ENCODE measurements at places on chromosomes 3 and 15.

DNA sequence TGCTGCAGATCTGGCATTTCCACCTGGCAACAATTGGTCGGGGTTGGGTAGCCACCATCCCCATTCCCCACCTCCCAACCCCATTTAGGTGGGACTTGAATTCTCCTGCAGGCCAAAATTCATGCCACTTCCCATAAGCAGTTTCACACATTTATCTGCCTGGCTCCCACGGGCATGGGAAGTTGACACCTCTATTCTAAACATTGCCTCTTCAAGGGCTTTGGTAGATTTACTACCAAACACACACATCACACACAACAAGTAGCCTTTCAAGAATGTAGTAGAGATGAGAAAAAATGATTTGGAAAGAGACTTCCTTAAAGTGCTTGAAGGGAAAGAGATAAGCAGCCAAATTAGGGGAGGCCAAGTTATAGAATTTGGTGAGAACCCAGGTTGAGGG lies 30.9 kb downstream of the ZBTB38 start:
- DNase-seq: no peak

DNA sequence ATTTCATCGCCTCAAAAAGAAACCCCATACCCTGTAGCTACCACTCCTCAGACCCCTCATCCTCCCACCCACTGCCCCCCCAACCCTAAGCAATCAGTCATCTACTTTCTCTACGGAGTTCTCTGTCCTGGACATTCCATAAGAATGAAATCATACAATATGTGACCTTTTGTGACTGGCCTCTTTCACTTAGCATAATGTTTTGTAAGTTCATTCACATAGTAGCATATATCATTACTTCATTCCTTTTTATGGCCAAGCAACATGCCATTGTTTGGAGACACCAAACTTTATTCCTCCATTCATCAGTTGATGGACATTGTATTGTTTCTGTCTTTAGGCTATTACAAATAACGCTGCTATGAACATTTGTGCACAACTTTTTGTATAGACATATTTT lies 64.2 kb downstream of the TNIK start:
- DNase-seq: peak; percentile 53

DNA sequence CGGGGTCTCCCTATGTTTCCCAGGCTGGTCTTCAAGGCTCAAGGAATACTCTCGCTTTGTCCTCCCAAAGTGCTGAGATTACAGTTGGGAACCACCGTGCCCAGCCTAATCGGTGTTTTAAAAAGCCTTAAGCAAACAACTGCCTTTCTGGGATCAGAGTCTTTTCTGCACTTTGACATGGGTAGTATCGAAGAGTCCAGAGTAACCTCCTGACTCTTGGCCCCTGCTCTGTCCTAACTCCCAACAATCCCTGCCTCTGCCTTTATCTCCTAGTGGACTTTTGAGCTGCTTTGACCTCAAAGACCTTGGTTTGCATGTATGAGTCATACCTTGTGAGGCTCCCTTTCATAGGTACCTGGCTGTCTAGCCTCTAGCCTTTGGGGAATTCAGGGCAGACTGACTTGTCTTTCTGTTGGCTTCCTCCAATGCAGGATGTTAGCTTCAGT lies 21.0 kb upstream of the HACD2 start:
- peak; percentile 73 for DNase-seq

GRCh38 chr3:173255555-173255954 lies 114.5 kb upstream of the SPATA16 start:
- no peak for DNase-seq

DNA sequence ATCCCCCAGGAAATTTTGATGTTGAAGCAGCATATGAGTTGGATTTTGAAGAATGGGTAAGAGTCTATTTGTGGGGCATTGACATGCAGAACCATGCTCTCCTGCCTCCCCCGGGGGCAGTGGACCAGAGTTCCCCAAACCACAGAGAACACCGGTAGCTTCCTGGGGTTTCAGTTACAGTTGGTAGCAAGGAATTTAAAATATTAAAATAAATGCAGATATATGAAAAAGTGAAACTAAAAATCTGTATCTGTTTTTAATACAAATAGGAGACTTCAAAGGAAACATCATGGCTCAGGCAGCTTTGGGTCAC lies 37.4 kb downstream of the SLC9A9 start:
- no peak for DNase-seq

GRCh38 chr3:145089337-145089736 lies 1071.6 kb downstream of the PLOD2 start:
- DNase-seq: no peak

GRCh38 chr3:128579927-128580326 lies 70.7 kb downstream of the RPN1 start:
- no peak for DNase-seq

GRCh38 chr3:3577823-3578222 lies 221.4 kb upstream of the LRRN1 start:
- DNase-seq: no peak

DNA sequence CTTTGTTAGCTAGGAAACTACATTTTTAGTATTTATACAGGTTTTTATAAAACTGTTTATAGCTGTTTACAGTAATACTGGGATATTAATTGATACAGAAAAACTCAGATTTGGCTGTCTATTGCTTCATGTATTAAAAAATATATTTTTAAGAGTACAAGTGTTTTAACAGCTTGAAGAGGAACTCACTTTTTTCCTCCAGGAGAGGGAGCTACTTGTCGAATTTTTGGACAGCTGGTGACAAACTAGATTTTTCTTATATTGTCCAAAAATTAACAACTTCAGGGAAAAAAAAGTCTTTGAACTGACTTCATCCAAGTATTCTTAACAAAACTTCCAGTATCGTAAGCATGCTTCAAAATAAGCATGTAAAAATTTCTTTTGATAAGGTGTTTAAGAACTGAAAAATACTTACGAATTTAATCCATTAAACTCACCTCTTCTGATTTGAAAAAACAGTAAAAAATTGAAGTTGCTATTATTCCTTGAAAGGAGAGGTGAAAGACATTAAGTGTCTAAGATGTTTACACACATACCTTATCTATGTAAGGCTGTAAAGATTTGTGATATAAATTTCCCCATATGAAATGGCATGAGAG lies 4.0 kb downstream of the DIPK2A start:
- peak; percentile 34 for DNase-seq

GRCh38 chr15:68384451-68385239 lies 47.3 kb downstream of the ITGA11 start:
- peak; percentile 96 for DNase-seq

DNA sequence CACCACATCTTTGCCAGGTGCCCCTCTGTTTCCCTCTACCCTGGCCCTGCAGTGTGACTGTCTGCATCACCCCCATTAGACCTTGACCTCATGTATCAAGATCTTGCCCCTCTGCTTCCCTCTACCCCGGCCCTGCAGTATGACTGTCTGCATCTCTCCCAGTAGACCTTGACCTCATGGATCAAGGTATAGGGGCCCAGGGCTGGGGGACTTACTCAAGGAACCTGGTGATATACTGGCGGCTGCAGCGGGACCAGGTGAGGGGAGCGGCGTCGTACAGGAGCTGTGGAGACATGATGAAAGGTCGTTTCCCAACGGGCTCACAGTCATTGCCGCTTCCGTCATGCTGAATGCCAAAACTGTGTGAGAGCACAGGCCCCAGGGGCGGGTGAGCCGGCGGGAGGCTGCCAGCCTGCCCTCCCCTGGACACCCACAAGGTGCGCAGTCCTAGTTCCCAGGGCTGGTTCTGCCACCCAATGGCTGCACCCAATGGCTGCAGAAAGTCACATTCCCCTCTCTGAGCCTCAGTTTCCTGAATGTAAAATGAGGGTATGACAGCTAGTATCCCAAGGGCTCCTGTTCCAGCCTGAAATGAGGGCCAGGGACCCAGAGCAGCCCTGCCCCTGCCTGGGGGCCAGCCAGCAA lies 23.1 kb downstream of the ADAMTS7 start:
- DNase-seq: no peak

- no peak for DNase-seq
Measured at GRCh38 chr3:46667061-46667621, 26.3 kb downstream of the ALS2CL start.

- DNase-seq: no peak
Measured at GRCh38 chr3:138642226-138642926, 33.8 kb downstream of the FAIM start.

GRCh38 chr3:188491276-188491687 lies 337.3 kb downstream of the LPP start:
- DNase-seq: no peak

DNA sequence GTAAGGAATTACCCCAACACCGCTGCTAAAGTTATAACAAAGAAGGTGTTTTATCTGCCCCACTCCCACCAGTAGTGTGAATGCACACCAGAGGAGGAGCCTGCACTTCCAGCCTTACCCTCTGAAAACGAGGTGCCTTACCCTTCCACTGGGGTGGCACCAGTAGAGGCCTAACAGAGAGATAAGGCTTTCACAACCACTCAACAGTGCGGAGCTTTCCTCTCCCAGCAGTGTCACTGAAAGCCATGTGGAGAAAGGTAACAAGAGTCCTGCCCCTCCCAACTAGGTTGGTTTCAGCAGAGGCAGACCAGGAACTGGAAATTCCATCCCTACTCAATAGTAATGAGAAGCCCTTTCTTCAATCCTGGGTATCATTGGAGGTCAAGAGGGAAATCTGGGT lies 539.2 kb downstream of the VGLL3 start:
- no peak for DNase-seq

DNA sequence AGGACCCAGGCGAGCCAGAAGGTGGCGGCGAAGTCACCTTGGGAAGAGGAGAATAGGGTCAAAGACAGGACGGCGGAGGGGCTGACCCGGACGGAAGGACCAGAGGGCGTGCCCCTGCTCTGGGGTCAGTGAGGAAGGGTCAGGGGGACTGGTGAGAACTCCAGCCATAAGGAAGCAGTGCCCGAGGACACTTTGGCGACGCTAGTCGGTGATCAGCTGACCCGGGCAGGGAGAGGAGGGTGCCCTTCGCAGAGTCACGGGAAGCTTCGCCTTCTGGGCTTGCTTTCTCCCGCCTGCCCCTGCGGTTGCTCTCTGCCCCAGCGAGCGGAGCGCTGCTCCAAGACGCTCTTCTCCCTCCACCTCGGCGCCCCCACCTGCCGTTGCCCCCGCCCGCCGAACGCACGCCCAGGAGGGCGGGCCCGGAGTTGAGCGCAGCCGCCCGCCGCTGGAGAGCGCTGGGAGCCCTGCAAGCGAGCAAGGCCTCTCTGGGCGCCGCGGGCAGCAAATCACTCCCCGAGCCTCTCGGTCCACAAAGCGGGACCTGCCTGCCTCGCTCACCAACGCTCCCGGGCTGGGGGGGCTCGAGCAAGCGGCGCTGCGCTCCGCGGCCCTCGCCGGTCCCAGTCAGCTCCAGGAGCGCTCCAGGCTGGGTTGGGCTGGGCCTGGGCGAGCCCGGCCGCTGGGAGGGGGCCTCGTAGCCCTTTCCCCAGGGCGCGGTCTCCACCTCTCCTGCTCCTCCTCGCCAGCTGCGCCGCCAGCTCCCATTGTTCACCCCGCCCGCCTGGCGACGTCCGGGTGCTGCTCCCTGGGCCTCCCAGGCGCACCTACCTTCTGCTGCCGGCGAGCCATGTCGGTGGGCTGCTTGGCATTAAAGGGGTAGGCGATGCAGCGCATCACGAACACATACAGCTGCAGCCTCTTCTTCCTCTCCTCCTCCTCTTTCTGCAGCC lies 1.2 kb downstream of the CADPS start:
- DNase-seq: peak; percentile 22

- peak; percentile 36 for DNase-seq
Measured at GRCh38 chr3:43857361-43858293, 166.9 kb downstream of the ABHD5 start.

DNA sequence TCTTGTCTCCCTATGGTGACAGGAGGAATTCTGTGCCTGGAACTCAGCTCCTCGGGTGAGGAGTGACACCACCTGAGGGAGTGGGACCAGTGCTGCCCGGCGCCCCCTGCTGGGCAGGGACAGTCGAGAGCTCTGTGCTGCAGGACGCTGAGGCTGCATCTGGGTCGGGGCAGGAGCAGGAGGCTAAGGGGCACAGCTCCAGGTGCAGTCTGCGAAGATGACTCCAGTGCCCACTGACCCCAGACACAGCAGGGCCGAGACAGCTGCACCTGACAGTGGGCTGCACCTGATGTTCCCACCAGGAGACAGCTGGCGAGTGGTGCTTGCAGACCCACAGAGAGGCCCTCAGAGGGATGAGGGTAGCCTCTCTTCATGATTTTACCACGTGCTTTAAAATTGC lies 152.9 kb downstream of the ATP10A start:
- peak; percentile 23 for DNase-seq

DNA sequence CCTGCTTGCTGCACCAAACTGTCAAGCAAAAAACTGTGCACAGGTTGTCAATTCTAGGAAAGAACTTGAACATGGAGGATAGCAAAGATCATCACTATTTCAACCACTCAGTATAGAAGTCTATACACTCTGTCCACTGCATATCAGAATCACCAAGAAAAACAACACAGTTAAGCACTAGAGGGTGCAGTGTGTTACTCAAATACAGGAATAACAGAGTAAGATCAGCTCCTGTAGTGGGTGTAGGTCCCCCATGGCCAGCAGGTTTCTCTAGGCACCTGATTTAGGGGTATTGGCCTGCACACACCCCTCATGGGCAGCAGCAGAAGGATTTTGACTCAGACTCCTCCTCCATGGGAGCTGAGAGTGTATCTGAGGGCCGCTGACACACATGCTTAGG lies 464.1 kb downstream of the EPHA6 start:
- no peak for DNase-seq

DNA sequence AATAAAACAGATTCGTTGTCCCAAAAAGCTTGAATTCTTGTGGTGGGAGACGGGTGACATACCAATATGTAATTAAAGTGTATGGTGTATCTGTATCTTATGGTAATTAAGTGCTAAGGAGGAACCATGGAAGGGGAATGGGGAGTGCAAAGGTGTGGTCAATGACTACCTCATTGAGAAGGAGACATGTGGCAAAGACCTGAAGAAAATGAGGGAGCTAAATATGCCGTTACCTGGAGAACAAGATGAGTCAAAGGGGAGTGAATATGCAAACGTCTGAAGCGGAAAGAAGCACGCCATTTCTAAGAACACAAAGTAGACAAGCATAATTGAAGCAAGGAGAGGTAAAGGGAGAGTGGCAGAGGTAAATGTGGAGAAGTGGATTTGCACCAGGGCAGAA lies 115.7 kb downstream of the SI start:
- no peak for DNase-seq
